ENCODE measurements at places on chromosomes 2 and 18.

- DNase-seq, result no peak
Measured at GRCh38 chr18:12442946-12443345, 35.2 kb downstream of the PRELID3A start.

GRCh38 chr2:32792416-32792815, 154.3 kb upstream of the LTBP1 start:
- no peak for DNase-seq

GRCh38 chr18:51383116-51383515, 185.6 kb upstream of the MEX3C start:
- no peak for DNase-seq

GRCh38 chr18:42048158-42048557, 93.1 kb downstream of the PIK3C3 start:
- DNase-seq, result no peak

DNA sequence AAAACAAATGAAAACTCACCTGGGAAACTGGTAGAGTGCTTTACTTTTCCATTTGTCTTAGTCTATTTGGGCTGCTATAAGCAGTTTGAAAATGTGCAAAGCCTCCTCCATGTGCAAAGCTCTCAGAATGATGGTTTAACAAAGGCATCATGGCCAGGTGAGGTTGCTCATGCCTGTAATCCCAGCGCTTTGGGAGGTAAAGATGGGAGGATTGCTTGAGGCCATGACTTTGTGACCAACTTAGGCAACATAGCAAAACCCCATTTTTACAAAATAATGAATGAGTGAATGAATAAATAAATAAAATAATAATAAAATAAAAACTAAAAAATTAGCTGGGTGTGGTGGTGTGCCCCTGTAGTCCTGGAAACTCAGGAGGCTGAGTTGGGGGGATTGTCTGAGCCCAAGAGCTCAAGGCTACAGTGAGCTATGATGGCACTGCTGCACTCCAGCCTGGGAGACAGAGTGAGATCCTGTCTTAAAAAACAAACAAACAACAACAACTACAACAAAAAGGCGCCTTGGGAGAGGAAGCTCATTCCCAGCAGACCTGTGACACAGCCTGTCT, 71.8 kb downstream of the MYCN start:
- DNase-seq, result no peak

DNA sequence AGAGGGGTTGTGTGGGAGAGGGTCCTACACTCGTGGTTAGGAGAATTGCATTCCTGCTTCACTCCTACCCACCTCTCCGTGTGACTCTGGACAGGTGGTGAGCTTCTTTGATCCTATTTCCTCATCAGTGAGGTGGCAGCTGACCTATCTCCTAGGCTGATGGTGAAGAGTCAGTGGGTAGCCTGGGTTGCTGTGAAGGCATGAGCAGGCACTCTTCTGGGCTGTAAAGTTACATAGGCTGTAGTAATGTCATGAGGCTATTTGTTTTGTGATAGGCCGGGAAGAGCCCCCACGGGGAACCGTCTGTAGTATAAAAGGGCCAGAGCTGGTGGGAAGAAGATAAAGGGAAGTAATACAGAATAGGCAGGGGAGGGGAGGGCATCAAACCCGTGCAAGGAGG, 83.8 kb downstream of the TMEM247 start:
- no peak for DNase-seq

- DNase-seq, result no peak
Measured at GRCh38 chr2:178328037-178328436, 122.9 kb downstream of the PRKRA start.

GRCh38 chr18:44996261-44996660, 315.6 kb downstream of the SETBP1 start:
- DNase-seq, result no peak
